ENCODE measurements at places on chromosomes 3 and 15.

DNA sequence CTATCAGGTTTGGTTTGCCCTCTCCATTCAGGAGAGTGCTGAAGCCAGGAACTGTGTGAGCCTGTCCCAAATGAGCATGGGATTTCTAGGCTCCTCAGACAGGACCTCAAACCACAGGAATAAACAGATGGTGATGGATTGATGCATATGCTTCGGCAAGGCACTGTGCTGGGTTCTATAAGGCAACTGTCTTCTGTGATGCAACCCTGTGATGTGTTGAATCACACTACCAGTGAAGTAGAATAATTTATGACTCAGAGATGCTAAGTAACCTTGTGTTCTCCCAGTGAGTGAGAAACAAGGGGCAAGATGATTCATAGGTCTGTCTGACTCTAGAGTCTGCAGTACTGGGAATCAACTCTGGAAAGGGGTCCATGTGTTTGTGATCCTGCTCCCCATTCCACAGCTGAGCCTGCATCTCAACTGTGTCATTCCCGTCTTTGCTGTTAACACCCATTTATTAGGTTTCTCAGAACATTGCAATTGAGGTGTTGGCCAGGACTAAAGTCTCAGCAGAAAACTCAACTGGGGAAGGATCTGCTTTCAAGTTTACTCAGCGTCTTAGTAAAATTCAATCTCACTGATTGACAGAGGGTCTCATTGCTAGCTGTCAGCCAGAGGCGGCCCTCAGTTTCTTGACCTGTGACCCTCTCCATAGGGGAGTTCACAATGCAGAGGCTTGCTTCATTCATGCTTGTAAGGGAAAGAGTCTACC, 510.1 kb upstream of the CFAP20DC start:
- no peak for DNase-seq

- no peak for DNase-seq
Observed at GRCh38 chr15:29952225-29952624, 130.0 kb upstream of the TJP1 start.

GRCh38 chr3:45763303-45763675, 33.0 kb downstream of the SLC6A20 start:
- no peak for DNase-seq

DNA sequence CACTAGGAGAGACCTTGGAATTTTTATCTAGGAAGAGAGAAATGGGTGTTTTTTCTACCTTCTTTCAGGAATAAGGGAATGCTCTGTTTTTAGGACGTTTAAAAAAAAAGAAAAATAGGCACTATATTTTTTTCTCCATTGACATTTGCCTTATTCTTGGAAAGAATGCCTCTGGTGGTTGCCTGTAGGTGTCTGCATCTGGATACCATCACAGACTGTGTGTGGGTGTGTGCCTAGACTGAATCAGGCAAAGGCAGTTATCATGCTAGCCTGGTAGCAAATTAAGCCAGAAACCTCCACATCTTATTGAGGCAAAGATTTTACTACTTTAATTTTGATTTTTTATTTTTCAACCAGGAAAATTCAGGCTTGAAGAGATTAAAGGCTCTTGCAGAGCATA, 513.6 kb upstream of the KCNMB2 start:
- DNase-seq: no peak

DNA sequence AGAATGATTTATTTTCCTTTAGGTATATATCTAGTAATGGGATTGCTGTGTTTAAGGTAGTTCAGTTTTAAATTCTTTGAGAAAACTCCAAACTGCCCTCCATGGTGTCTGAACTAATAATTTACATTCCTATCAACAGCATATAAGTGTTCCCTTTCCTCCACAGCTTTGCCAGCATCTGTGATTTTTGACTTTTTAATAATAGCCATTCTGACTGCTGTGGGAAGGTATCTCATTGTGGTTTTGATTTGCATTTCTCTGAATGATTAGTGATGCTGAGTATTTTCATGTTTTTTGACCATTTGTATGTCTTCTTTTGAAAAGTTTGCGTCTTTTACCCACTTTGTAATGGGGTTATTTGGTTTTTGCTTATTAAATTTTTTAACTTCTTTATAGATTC, 571.6 kb upstream of the CCDC54 start:
- no peak for DNase-seq

GRCh38 chr3:149247929-149248691, 26.5 kb upstream of the CP start:
- no peak for DNase-seq

DNA sequence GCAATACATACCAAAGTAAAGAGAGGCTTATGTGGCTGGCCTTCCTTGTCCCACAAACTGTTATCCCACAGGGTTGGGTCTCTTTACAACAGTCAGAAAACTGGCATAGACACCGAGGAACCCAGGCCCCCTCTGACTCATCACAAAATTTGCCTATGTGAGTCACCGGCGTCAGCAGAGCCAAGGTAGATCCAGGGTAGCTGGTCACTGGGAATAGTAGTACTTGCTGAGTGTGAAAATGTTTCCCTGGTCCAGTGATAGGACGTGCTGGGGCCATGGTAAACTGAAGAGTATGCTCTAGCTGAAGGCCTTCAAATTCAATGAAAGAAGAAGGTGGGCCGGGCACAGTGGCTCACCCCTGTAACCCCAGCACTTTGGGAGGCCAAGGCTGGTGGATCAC, 27.1 kb upstream of the SKIL start:
- DNase-seq: peak; percentile 67

Data from RPMI8226 (cell line).